ELF-1 (cell line): ENCODE measurements at places on chromosomes 13 and 19.
A peak's percentile ranks its signal among the peaks of the same experiment; 100 is the strongest.

GRCh38 chr19:50333737-50334617 is 4.8 kb upstream of the KCNC3 start:
- no peak for DNase-seq

- no peak for DNase-seq
Observed at GRCh38 chr13:91046715-91047327, 300.7 kb upstream of the MIR17HG start.

DNA sequence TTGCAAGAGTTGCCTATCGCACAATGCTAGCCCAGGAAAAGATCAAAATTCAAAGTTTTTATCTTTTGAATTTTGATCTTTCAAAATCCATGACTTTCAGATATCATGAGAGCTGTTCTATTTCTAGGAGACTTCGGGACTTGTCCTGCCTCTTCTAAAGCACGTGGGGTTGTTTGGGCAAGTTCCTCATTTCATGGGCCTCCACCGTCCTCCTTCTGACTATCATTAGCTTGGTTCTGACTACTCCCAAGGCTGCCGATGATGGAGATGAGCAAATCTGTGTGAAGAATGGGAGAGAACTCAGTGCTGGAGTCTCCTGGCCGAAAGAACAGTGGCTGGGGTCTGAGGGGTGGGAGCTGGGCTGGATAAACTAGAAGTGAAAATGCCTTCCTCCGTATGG is 86.5 kb downstream of the COL4A1 start:
- no peak for DNase-seq

DNA sequence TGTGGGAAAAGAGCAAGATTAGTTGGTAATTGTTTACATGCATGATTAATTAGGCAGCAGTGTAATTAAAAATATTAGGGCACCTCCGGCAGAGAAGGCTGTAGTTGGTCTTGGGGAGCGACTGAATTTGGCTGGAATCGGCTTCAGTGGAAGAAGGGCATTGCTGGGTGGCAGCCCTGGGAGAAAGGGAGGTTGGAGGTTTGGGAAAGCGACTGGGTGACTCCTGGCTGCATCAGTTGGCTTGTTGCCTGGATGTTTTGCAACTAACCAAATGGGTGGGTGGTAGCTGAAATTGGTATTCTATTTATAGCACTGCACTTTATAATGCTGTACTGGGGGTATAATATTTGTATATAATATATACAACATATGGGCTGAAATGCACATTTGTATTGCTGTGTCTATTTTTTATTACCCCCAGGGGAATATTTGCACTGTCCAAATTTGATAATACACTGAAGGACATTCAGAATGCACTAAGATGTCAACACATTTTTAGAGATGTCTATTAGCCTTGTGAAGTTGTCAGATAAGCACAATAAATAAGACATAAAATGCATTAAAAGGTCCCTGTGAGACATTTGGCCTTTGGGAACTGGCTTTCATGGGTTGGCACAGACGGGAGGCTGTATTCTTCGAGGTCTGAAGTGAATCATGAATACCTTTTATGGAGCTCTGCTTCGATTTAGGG is 1.7 kb downstream of the B3GLCT start:
- DNase-seq: no peak

DNA sequence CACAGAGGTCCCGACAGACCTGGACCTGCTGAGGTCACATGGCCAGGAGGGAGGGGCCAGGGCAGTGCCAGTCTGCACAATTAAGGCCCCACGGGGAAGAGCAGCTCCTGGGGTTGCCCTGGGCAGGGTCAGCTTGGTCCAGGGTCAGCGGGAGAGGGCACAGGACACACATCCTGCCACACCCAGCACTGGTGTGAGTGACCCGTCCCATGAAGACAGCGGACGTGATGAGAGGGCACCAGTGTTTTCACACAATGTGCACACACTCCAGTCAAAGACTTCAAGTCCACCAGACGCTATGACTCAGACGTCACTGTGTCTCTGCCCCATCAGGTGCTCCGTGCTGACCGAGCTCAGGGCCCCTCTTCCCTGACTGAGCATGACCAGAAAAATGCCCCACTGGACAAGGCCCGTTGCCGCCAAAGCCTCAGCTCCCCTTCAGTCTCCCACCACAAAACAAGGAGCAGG is 4.2 kb downstream of the TMEM259 start:
- no peak for DNase-seq

DNA sequence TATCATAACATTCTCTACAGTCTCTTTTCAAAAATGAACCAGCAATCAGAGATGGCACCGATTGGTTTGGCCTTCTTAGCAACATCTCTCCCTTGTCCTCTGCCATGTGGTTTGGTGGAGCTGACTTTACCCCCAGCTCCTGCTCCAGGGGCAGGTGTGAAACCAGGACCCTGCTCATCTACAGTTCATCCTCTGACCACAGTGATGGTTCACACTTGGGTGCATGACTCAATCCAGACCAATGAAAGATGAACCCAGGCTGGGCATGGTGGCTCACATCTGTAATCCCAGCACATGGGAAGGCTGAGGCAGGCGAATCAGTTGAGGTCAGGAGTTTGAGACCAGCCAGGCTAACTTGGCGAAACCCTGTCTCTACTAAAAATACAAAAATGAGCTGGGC is 33.6 kb upstream of the FFAR2 start:
- no peak for DNase-seq

- no peak for DNase-seq
Observed at GRCh38 chr13:107192289-107192688, 624.4 kb upstream of the ARGLU1 start.

- no peak for DNase-seq
Observed at GRCh38 chr19:7915250-7916102, 846 bp downstream of the TGFBR3L start.

- no peak for DNase-seq
Observed at GRCh38 chr19:52258426-52258825, 11.0 kb upstream of the ZNF766 start.

DNA sequence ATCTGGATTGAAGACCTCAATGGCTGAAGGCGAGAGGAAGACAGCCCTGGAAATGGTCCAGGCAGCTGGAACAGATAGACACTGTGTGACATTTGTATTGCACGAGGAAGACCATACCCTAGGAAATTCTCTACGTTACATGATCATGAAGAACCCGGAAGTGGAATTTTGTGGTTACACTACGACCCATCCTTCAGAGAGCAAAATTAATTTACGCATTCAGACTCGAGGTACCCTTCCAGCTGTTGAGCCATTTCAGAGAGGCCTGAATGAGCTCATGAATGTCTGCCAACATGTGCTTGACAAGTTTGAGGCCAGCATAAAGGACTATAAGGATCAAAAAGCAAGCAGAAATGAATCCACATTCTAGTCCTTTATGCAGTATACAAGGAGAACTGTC is 1.2 kb downstream of the POLR1D start:
- DNase-seq: no peak

GRCh38 chr13:30113983-30114570 is 193.3 kb downstream of the KATNAL1 start:
- DNase-seq: peak; percentile 57

DNA sequence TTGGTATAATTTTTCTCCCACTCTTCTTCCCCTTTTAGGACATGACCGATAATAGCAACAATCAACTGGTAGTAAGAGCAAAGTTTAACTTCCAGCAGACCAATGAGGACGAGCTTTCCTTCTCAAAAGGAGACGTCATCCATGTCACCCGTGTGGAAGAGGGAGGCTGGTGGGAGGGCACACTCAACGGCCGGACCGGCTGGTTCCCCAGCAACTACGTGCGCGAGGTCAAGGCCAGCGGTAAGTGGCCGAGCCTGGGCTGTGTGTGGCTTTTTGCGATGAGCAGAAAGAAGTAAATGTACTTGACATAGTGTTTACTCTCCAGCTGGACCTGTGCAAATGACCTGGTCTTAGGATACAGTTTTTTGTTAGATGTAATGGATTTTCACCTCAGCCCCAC is 102.5 kb downstream of the ARHGEF7 start:
- DNase-seq: no peak

GRCh38 chr19:41863209-41863931 is 3.3 kb downstream of the RPS19 start:
- no peak for DNase-seq

GRCh38 chr13:98992355-98992754 is 14.5 kb upstream of the DOCK9 start:
- no peak for DNase-seq

- peak; percentile 93 for DNase-seq
Observed at GRCh38 chr19:47623921-47624391, 15.0 kb downstream of the BICRA start.

- DNase-seq: no peak
Observed at GRCh38 chr13:23447927-23448326, 14.4 kb upstream of the SACS start.

DNA sequence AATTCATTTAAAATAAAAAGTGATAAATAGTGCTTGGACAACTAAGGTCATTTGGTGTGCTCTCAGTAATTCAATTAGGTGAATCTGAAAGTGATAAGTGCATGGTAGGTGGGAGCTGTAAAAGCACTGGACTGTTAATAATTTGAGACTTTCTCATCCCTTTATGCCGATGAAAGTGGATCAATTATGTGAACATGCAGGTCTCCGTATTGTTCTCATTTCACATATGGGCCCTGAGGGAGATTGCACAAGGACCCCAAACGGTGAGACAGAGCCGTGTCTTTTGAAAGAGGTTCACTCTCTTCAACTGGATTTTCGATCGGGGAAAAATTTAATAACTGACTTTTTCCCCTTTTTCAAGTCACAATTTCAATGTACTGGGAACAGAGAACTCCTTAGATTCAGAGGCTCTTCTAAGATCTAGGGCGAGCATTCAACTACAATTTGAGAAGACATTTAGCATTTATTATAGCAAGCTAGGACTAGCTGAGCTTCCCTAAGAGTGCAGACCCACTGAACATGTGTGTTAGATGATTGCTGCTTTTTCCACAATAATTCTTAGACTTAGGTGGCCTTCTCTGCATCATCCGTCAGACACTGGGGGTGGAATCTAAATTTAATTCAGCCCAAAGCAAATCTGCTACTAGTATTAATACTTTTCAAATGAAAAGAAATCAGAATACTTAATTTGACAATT is 347.6 kb downstream of the OXGR1 start:
- DNase-seq: no peak

DNA sequence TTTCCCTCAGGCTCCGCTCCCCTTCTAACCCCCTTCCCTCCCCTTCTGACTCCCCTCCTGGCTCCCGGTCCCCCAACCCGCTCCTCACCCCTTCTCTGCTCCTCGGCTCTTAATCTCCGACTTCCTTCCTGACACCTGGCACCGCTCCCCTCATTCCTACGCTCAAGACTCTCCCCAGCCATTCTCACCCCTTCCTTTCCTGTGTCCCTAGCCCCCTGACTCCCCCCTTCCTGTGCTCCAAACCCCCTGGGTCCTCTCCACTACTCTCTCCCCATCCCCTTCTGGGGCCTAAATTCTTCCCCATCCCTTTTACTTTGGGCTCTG is 658 bp downstream of the CLPP start:
- no peak for DNase-seq

GRCh38 chr19:1650650-1651567 is 1.5 kb downstream of the TCF3 start:
- peak; percentile 43 for DNase-seq

DNA sequence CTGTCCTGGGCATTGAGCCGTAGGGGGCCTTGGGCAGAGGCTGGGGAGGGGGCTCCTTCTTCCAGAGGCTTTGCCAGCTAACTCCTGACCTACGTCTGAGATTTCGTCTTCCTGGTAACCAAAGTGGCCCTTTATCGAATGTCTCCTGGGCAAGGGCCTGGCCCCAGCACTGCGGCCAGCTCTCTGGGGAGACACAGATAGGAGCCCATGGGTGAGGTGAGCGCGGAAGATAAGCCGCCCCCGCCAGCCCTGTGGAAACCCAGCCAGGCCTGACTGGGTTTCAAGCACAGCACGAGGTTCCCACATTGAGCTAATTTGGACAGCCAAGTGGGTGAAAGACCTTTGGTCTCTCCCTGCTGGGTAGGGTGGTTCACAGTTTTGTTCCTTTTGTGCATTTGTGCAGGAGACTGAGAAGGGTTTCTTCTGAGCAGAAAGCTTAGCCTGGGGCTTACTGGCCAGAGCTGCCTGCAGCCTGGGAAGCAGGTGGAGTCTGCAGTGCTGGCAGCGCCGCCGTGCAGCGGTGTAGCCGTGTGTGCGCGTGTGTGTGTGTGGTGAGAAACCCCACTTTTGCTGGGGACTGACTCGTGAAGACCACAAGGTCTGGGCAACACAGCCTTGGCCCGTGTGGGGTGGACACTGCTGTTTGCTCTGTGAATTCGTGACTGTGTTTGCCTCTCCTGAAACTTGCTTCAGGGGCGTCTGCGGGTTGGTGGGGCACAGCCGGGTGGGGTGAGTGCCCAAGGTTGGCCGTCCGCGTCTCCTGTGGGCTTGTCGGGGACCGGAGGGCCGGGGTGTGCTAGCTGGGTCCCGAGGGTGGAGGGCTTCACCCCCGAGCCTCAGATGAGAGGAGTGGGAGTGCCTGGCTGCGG is 2.5 kb downstream of the BSG start:
- peak; percentile 68 for DNase-seq

- DNase-seq: peak; percentile 32
Observed at GRCh38 chr13:113292021-113292862, 4.8 kb upstream of the LAMP1 start.
